IMR-90 (cell line): ENCODE measurements at places on chromosomes 7 and 10. TPM values are rescaled to one million over a fixed set of nuclear protein-coding genes. Genes with fewer than 3 reads are reported as not detected.

PRSS37 gene
- total RNA-seq: not detected in 2 replicates

GIMAP5 gene
- total RNA-seq: not detected in 2 replicates

PNLIPRP1 gene
- total RNA-seq: not detected in 2 replicates

ATP6V1F gene
- total RNA-seq: 61.1 and 104 TPM in 2 replicates

SFTPA2 gene
- not detected in 2 replicates for total RNA-seq

AFAP1L2 gene
- under 0.01 TPM in 1 of 2 replicates, not detected in the other for total RNA-seq

NKX1-2 gene
- total RNA-seq: not detected in 2 replicates

DNA sequence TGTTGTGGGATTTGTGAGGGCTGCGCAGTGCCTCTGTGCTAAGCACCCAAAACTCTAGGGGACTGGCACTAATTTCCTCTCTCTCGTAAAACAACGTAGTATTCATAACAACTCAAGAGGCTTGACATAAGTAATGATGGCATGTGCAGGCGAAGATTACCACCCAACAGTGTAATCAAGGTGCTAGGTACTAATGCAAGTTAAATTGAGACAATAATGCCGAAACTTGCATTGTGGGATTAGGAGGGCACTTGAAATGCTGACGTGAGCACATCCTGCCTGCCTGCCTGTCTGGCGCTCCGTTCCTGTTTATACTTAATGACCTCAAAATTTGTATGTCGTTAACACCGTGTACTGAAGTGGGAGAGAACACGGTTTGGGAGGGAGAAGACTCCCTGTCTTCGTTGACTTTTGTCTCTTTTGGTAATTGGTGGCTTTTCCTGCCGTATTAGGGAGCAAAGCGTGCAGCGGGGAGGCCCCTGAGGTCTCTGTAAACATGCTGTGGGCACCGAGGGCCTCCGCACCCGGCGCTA lies 139.0 kb downstream of the MGMT start:
- no peak for DNase-seq

GRCh38 chr7:92783260-92784201 lies 52.8 kb downstream of the CDK6 start:
- peak; percentile 70 for DNase-seq

DNA sequence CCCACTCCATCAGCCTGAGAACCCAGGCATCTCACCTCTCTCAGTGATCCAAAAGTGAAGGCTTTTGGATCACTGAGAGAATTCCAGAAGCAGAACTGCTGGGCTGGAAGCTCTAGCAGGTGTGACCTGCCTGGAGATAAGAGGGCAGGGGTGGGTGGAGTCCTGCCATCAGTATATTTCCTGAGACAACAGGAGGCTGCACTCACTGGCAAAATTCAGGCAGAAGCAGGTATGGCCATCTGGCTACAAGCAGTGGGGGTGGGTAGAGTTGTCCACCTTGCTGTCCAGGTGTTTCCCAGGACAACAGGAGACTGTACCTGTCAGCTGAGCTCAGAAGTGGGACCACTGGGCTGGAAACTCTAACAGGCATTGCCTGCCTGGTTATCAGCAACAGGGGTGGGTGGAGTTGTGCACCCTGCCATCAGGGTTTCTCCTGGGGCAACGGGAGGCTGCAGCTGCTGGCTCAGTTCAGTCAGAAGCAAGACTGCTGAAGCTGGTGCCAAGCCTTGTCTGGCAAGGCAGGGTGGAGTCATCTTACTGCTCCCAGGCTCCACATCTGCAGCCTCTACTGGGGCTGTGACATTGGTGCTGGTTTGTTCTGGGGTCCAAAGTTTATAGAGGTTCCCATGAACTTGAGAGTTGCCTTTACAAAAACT lies 47.2 kb upstream of the SFTPD start:
- no peak for DNase-seq

DNA sequence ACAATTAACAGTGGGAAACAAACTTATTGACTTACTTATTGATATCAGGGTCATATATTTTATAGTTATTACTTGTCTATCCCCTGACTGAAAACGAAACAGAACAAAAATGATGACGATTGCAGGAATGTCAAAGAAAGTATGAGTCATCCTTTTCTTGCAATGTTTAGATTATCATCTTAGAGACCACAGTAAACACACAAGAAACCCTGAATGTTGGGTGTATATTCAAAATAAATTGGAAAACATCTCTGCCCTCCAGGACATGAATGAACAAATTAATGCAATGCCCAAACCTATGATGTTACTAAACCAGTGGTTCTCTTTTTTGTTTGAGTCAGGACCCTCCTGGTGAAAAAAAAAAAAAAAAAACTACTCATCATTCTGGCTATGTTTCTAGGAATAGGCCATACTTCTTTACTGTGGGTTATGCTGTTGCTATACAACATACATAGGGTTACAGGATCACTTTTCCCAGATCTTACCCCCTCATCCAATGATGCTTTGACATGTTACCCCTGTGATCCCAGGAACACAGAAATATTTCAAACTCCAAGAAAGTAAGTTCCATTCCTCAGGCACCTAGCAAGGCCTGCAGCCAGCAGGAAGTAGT lies 623.4 kb upstream of the IGFBP3 start:
- DNase-seq: peak; percentile 90

DNA sequence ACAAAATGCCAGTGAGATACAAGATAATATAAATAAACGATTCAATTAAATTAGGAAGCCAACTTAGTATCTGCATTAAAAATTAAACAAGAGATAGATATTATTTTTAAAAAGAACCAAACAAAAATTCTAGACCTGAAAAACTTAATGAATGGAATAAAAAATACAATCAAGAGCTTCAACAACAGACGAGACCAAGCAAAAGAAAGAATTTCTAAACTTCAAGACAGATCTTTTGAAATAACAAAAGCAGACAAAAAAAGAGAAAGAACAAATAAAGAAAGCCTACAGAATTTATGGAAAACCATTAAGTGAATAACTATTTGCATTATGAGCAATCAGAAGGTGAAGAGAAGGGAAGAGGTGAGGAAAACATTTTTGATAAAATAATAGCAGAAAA lies 555.2 kb downstream of the GRID1 start:
- DNase-seq: no peak

DNA sequence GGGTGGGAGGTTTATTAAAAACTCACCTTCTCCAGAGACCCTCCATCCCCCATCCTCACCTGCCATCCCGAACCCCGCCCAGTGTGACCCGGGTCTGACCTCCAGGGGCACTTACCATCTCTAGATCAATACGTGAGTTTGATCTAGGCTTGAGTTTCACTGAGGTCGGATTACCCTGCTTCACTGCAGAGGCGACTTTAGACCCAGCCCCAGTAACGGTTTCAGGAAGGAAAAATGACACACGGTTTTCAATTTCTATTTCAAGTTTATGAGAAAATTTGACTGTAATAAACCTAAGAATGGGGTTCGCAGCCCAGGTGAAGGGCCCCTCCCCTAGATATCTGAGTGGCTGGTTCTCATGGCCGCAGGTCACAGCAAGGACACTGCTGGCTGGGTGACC lies 33.1 kb downstream of the RCC1L start:
- no peak for DNase-seq

- DNase-seq: peak; percentile 63
Observed at GRCh38 chr7:140342727-140343514, 55.4 kb downstream of the SLC37A3 start.

- DNase-seq: no peak
Observed at GRCh38 chr10:79250259-79250658, 97.0 kb upstream of the PPIF start.

GRCh38 chr7:150787321-150788281 lies 12.6 kb downstream of the TMEM176B start:
- no peak for DNase-seq
